AG10803 (cell line): ENCODE measurements at places on chromosomes 5 and 9.

GRCh38 chr9:93587651-93588347 lies 11.4 kb downstream of the PHF2 start:
- no peak for DNase-seq

GRCh38 chr5:71925608-71926091 lies 181.6 kb upstream of the MAP1B start:
- peak; percentile 79 for DNase-seq

DNA sequence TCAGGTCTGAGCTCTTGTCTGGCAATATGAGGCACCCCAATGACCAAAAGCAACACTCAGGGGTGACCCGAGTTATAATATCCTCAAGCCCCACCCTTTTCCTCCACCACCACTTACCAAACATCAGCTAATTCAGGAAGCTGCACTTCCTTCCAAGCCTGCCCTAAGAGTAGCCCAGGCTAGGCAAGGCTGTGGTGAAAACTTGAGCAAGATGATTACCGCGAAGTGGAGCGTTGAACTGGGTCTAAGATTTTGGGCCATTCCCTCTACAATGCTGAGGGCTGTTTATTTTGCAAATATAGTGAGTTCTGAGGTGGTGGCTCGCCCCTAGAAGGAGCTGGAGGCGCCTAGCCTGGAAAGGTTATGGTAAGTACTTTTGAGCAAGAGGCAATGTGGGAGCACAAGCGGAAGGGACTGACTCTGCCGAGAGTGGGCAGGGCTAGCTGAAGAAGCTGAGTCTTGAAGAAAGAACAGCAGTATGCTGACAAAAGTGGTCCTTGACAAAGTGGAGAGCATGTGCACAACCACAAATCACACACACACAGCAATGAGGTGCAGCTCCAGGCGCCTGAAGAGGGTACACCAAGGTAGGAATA lies at the start of gene HK3:
Gene HK3, minus strand, starts transcription at position 51 of the 596 bp plus-strand sequence. CDS start 3,187 bp downstream, outside the sequence.
- no peak for DNase-seq

DNA sequence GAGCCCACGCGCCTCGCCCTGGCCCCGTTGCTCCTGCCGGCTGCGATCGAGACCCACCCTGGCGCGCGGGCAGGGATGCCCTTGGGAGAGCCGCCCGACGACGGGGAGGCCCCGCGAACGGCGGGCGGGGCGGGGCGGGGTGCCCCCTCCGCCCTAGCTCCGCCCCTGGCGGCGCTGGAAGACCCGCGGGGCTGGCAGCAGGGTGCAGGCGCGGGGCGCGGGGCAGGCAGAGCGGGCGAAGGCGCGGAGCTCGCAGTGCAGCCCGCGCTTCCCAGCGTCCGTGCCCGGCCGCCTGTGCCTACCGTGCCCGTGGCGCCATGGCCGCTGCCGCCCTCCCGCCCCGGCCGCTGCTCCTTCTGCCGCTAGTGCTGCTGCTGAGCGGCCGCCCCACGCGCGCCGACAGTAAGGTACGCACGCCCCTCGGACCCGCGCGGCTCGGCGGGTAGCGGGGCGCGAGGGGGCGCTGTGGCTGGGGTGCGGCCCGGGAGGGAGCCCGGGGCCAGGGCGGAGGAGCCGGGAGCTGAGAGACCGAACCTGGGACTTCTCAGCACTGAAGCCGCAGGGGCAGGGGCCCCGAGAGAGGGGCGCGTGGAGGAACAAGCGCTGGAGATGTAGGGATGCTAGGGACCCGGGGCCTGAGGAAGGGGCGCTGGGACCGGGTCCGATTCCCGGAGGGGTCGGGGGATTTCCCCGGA lies at the start of gene OLFML2A:
Gene OLFML2A, plus strand, starts transcription at position 180 of the 695 bp plus-strand sequence. Its CDS starts 138 bp downstream, at position 318.
- no peak for DNase-seq

GRCh38 chr5:119355685-119356611 lies at the start of gene TNFAIP8:
Gene TNFAIP8, plus strand, starts transcription at chr5:119356019. Its CDS starts 72 bp downstream, at chr5:119356091.
- peak; percentile 53 for DNase-seq

DNA sequence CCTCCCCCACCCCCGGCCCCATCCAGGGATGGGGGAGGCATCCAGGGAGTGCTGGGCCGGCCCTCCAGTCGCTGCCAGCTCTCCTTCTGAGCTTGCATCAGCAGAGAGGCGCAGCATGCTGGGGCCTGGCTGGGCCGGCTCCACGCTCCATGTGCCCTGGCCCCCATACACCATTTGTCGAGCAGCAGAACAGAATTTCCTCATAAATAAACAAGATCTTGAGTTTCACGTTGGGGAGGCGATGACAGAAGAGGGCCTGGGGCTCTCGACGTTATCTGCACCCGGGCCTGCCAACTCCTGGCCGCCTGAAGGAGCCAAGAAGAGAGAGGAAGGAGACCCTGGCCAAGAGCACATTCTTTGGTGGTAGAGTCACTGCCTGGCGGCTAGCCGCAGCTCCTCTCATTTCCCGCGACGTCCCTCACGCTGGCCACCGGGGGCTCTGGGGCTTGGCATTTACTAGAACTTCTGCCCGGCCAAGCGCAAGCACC lies 177.0 kb downstream of the FGF18 start:
- DNase-seq = peak; percentile 37

GRCh38 chr9:98037357-98037756 lies 19.2 kb upstream of the NANS start:
- DNase-seq = no peak

DNA sequence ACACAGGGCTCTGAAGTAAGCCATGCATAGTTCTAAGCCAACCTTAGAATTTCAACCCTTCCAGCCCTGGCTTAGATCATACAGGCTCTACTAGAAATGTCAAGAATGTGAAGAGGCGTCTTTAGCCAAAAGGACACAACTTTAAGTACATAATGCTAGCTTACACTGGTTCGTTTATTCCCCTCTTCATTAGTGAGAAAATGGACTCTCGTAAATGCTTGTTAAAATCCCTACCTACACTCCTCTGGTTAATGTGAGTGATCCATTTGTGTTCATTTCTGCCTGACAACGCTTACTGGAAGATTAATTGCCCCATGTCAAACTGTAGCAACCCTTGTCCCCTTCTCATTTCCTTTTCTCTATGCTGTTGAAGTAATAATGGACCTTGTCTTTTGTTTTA lies 149.3 kb upstream of the POU5F2 start:
- DNase-seq = peak; percentile 26

DNA sequence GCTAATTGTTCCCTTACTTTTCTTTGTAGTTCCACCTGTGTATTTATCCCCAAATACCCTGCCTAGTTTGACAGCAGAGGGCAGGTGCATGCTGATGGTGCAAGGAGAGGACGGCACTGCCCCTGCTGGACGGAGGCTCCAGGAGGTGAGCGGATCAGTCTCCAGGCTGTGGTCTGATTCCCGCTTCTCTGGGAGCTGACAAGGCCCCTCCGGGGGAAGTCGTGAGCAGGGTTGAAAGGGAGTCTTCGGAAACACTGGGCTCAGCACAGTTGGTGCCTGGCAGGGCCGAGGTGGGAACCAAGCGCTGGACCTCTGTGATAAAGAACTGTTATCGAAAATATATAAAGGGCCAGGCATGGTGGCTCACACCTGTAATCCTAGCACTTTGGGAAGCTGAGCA lies 52.9 kb downstream of the RASGEF1C start:
- no peak for DNase-seq
